Stimulated activated CD8-positive, alpha-beta memory T cell treated with anti-CD3 and anti-CD28 coated beads, Interleukin-4, amount 100 ng/mL, for 1 hour (primary cell): ENCODE measurements at places on chromosomes 5 and 9.

DNA sequence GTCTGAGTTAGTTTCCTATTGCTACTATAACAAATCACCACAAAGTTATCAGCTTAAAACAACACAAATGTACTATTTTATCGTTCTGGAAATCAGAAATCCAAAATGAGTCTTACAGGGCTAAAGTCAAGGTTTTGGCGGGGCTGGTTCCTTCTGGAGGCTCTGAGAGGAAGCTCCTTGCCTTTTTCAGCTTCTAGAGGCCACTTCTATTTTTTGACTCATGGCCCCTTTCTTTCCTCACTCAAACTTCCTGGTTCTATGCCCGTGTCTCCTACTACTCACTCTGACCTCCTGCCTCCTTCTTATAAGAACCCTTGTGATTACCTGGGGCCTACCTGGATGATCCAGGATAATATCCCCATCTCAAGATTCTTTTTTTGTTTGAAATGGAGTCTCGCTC lies 48.2 kb downstream of the GABBR2 start:
- DNase-seq, result no peak

DNA sequence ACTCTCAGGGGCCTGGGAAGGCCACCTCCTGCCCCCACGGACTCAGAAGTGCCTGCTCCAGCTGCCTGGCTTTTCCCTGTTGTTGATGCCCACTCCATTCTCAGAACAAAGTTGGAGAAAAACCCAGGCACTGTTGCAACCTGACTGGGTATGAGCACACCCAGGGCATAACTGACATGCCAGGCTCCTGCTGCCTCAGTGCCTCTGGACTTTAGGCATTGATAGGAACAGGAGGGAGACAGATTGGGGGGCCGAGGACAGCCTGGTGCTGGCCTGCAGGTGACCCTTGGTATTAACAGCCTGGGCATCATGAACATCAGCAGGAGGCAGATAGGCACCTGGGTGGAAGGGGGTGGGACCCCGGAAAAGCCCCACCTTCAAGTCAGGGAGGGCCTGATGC lies 685.9 kb upstream of the CDH10 start:
- DNase-seq, result no peak

DNA sequence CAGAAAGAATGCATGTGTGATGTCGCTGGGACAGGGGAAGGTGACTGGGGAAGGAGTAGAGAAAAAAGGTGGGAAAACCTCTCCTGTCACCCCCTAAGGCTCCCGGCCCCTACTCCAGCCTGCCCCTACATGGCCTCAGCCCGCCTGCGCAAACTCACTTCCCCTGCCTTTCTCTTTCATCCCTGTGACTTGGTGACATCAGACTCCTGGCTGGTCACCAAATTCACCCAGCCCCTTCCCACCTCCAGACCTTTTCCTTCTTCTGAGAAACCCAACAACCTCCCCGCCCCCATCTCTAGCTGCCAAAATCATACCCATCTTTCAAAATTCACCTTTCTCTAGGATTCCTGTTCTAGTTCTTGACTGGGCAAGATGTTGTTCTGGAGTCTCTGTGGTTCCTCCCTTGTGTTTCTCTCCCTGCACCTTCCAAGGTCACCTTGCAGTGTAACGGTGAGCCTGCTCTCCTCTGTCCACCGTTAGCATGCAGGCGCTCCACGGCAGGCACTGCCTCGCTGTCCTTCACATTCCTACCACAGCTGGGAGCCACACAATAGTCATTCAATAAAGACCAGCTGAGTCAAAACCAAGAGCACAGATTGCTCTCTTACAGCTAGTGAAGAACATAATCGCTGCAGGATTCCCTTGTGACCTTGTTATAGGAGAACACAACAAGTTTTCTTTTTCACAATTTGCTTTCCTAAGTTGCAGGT lies 134.5 kb downstream of the FANCC start:
- DNase-seq, result no peak

DNA sequence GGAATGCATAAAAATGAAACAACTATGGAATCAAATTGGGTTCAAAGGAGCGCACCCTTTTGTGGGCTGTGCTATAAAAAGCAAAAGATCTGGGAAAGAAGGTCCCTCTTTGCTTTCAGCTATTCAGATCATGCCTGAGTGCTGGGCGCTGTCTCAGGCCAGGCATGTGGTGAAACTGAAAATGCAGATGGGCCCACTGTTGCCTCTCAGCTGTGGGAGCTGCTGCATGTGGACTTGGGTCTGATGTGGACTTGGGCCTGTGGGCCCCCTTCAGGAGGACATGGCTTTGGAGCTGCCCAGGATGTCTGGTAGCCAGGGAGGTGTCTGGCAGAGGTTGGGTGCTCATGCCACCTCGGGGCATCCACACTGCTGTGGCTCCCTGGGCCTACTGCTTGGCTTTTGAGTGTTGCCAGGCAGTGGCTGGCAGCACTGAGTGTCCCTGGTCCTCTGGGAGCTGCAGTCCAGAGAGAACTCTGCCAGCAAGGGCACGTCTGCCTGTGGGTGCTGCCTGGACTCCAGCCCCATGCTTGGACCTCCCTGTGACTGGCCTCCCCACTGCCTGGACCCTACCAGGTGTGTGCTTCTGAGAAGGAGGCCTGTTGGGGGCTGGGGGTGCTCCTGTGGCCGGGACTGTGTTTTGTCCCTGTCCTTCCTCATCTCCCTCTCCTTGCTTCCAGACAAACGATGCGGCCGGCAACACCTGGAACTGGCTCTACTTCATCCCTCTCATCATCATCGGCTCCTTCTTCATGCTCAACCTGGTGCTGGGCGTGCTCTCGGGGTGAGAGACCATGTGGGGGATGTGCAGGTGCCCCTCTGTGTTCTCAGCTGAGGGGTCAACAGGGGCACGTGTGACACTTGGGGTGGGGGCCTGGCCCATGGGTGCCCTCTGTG lies 74.3 kb downstream of the CACNA1B start:
- no peak for DNase-seq

GRCh38 chr5:16735101-16736060 lies 118.6 kb upstream of the RETREG1 start:
- DNase-seq, result no peak

DNA sequence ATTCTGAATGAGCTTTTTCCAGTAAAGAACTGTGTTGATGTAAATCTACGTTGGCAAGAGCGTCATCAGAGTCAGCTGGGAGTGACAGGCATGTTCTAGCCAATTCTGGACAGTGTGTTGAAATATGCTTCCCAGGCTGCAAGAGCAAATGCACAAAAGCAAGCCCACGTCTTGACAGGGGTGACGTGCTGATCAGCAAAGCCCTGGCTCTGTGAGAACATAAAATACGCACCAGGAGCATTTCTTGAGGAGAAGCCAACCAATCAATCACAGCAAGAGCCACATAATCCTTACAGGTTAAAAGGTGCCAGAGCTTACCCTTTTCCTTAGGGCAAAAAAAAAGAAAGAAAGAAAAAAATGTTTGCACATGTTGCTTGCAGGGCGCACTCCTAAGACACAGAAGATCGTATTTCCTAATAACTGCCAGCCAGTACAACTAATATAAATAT lies 148.1 kb downstream of the PDE4D start:
- DNase-seq, result no peak

- DNase-seq, result no peak
These were observed 3.4 kb downstream of the ADAMTS6 start for GRCh38 chr5:65478336-65478735.

DNA sequence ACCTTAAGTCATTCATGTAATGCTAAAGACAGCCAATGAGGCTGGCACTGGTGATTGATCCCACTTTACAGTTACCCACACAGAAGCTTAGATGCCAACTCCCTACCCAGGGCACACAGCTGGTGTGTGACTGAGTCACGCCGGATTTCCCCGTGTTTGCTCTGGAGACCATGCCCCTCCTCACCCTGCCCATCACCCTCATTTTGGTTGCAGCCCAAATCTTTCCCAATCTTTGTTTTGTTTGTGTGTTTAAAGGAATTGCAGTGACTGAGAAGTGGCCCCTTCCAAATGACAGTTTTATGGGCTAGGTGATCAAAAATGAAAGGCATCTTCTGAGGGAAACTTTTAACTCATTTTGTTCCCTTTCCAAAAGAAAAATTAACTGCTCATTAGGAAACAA lies 10.9 kb downstream of the FBXL7 start:
- no peak for DNase-seq

DNA sequence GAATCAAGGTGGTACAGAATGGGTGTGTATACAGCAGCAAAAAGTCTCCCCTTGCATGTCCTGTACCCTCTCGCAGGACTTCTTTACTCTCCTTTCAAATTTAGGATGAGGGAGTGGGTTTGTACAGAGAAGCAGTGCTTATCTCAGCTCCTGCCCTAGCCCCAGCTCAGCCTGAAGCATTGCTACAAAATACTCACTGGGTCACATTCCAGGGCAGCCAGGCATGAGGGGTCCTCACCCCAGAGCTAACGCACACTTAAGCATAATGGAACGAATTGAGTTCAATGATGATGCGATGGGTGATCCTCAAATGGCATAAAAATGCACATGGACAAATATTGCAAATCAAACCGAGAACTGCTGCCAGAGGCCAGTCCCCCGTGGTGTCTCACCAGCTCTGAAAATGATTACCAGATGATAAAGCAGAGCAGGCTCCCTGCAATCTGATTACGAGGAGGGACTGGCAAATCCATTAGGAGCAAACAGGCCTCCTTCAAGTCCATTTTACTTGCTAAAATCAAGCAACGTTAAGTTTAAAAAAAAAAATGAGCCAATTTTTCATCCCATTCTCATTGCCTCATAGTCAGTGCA lies 231.6 kb upstream of the TAS2R1 start:
- no peak for DNase-seq
